ENCODE measurements at places on chromosomes 7 and 10. TPM values are rescaled to one million over a fixed set of nuclear protein-coding genes. Genes with fewer than 3 reads are reported as not detected.

SFRP5 gene
- not detected for total RNA-seq

YKT6 gene
- 88.3 TPM for total RNA-seq

FZD8 gene
- total RNA-seq, result 4.0 TPM

COL26A1 gene
- not detected for total RNA-seq

ADGRA1 gene
- not detected for total RNA-seq

ANKRD30A gene
- not detected for total RNA-seq

PDCD4 gene
- total RNA-seq, result 109 TPM

CACUL1 gene
- 23.9 TPM for total RNA-seq

MIOS gene
- total RNA-seq, result 26.2 TPM

CYP17A1 gene
- total RNA-seq, result not detected

PODXL gene
- 0.85 TPM for total RNA-seq

ACTR3C gene
- total RNA-seq, result 1.8 TPM

NUDCD3 gene
- 41.0 TPM for total RNA-seq

CFAP70 gene
- total RNA-seq, result 0.42 TPM

PKD2L1 gene
- not detected for total RNA-seq

ADAM8 gene
- total RNA-seq, result 30.5 TPM

ASB10 gene
- not detected for total RNA-seq

ZNF804B gene
- total RNA-seq, result not detected

GJD4 gene
- total RNA-seq, result not detected

AKR1B15 gene
- 0.21 TPM for total RNA-seq

HDAC9 gene
- 1.9 TPM for total RNA-seq

PCBD1 gene
- 38.3 TPM for total RNA-seq

LIPK gene
- total RNA-seq, result 1.4 TPM

DLX5 gene
- 0.28 TPM for total RNA-seq
